ENCODE measurements at places on chromosomes 13 and 19.
A peak's percentile ranks its signal among the peaks of the same experiment; 100 is the strongest.

DNA sequence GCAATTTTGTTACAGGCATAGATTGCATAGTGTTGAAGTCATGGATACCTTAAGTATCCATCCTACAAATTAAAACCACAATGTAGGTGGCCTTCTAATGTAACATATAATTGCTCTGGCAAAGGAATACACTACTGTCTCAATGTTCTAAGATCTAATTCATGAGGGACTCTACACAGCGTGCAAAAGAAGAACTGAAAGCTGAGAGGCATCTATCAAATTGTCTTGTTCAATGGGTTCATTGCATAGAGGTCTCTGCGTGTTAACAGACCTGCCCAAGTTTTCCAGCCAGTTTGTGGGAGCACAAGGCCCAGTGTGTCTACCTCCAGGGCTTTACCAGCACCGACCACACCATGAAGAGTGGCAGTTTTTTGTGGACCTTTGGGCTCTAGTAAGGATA is 451.4 kb downstream of the ITGBL1 start:
- DNase-seq: no peak

DNA sequence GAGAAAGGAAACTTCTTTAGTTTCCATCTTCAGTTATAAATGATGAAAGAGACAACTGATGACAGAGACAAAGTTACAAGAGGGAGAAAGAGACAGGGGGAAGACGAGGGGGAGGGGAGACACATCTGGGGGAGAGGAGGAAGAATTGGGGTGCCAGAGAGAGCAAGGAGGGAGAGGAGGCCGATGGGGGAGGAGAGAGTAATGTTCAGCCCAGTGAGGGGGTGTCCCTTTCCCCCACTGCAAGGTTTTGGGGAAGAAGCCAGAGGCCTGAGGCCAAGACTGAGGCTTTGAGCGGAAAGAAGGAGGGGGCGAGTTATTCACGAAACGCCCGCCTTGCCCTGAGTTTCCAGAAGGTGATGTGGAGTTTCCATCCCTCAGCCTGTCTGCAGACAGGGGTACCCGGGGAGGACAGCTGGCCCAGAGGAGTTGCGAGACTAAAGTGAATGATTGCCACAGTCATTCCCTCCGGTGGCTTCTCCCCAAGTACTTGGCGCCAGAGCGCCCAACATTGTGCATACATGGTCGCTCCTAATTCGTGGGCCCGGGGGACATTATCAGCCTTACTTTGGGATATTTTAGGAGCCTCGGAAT is 558 bp upstream of the PPAN start:
- DNase-seq: peak; percentile 46

DNA sequence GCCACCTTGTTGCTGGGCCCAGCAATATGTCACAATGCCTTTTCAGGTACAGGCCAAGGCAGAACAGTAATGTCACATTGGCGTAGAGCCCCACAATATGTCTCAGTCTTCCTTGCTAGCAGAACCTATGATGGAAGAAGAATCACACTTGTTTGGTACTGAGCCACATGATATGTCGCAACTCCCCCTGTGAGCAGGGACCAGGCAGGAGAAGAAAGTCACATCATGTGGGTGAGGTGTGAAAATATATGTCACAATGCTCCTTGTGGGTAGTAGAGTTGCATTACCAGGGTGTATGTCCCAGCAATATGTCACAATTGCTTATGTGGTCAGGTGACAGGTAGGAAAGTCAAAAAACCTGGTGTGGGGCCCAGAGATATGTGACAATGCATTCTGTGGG is 7.1 kb upstream of the ZNF91 start:
- DNase-seq: no peak

- DNase-seq: no peak
These were observed 731.8 kb downstream of the FGF9 start for GRCh38 chr13:22402682-22403081.

DNA sequence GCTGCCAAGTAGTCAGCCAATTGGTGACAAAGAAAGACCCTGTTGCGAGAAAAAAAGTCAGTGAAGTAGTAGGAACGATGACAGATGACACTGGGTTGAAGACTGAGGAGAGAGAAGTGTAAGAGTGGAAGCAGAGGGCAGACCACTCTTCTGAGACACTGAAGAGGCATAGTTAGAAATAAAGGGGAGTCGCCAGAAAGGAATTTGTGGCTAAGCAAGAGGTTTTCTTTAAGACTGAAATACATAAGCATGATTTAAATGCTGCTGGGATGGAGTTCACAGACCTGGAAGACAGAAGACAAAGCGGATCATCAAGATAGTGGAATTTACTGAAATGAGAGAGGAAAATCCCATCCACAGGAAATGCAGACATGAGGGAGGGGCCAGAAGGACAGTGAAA is 56.2 kb upstream of the USPL1 start:
- DNase-seq: no peak

GRCh38 chr13:107434347-107434746 is 781.0 kb downstream of the LIG4 start:
- DNase-seq: no peak

DNA sequence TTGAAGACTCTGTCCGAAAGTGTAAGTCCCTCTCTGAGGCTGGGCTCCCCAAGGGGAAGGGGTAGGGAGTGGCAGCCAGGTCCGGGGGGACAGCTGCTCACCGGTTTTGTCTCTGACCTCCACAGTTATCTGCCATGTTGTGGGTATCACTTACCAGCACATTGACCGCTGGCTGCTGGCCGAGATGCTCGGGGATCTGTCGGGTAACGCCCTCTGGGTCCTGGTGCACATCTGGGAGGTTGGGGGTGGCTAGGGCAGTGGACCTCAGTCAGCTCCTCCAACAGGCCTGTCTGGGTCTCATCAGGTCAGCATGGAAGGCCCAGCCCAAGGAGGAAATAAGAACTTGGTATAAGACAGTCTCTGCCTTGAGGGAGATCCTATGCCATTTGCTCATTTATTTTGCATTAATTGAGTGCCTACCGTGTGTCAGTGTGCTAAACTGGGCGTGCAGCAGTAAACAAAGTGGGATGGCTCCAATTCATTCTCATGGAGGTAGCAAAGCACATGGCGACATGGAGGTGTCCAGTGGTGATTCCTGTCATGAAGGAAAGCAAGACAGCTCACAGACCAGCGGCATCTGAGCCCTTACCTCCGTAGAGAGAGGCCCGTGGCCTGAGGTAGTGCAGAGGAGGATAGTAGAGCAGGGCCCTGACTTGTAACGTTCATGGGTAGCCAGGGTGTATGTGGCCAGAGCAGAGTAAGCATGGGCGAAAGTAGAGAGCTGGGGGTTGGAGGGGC is 13.7 kb downstream of the EIF3K start:
- DNase-seq: no peak

- no peak for DNase-seq
These were observed 33.6 kb downstream of the KCTD15 start for GRCh38 chr19:33830264-33830663.
